ENCODE measurements at places on chromosomes 3 and 15. TPM values are rescaled to one million over a fixed set of nuclear protein-coding genes. Genes with fewer than 3 reads are reported as not detected.
A peak's percentile ranks its signal among the peaks of the same experiment; 100 is the strongest.

DNA sequence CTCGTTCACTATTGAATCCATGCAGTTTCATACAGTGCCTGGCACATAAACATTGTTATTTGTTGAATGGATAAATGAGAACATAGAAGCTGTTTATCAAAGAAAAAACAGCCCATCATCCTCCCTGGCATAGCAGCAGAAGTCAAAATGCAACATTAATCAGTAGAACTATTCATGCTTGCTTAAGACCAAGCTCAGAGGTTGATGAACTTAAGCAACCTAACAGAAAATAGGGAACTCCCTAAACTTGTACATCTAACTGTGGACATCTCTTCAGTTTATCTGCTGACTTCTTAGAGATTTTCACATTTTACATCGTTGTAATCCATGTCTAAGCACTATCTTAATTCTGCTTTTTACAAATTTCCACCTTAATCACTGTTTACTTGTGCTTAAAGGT is 29.2 kb downstream of the SENP8 start:
- no peaks in the 10 kb centered on the region for H3K4me1 ChIP-seq
- H3K27ac ChIP-seq: no peak overlapping the region
- no peaks in the 10 kb centered on the region for H3K36me3 ChIP-seq
- H3K27me3 ChIP-seq: no peaks in the 10 kb centered on the region

DNA sequence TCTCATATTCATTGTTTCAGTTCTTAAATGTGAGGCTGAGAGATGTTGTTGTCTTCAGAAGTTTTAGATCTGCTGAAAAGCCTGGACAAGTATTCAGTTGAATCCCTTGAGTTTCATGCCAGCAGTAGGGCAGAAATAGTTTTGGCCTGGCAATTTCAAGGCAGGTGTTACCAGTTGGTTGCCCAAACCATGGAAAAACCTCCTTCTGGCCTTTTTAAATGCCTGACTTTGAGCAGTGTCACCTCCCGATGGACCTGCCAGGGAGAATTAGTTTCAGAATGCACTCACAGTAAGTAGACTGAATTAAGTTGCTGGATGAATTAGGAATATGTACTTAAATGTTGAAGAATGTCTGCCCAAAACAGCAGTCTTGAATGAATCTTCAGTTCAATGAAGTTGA is 383.1 kb downstream of the KCNH8 start:
- no peak for DNase-seq
- H3K27ac ChIP-seq: no peak overlapping the region
- no peaks in the 10 kb centered on the region for H3K27me3 ChIP-seq
- no peak overlapping the region for H3K4me3 ChIP-seq
- H3K36me3 ChIP-seq: no peaks in the 10 kb centered on the region
- H3K4me1 ChIP-seq: no peaks in the 10 kb centered on the region

DNA sequence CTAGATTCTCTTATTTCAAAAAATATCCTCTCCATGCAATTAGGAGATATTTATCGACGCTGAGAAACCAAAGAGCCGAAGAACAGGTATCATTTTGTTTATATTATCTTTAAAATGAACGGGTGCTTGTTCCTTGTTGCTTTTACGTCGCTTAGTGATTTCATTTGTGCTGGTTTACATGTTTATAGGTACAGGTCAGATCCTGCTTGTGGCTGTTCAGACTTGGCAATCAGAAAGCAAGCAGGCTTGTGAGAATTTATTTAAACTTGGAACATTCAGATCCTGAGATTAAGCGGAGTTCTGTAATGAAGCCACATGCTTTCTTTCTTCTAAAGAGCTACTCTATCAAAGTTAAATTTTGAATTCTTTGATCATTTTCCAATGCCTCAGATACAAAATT is 43.0 kb upstream of the ATP2C1 start:
- H3K4me3 ChIP-seq: no peak overlapping the region
- H3K4me1 ChIP-seq: peaks cover 3% of the 10 kb centered on the region
- no peaks in the 10 kb centered on the region for H3K27me3 ChIP-seq
- H3K36me3 ChIP-seq: no peaks in the 10 kb centered on the region
- DNase-seq: no peak
- H3K27ac ChIP-seq: no peak overlapping the region

DNA sequence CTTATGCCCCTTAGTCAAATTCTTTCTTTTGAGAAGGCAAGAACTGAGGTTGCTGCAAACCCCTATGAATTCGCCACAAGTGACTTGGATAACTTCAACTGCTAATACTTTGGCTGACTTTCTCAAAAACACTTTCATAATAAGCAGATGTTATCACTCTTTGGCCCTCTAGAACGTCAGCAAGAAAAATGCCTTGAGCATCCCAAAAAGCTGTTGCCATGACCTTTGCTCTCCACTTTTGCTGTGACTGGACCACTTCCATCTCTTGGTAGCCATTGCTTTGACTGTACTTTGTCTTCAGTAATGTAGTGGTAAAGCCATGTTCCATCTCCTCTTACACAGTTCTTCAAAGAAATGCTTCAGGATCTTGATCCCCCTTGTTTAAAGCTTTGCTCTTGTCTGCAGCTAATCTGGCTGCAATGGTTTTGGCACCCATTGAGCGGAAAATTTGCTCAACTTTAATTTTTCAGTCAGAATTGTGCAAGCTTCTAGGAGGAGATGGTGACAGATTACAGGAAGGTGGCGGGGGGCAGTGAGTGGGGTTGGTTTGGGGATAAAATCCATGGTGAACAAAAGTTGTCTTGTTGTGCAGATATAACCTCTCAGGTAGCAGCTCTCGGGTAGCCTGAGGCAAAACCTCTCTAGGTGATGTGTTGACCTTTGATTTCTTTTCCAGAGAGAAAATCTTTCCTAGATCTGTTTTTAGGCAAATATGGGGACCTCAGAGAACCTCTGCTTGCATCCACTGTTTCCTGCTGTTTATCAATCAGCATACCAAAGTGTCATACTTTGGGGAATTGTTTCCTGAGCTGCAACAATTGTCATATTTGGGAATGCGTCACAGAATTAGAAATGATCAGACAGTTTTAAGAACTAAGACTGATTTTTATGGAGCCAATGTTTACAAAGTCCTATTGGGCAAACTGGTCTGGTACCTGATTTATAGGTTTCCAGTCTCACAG is 83.6 kb downstream of the CCR1 start:
- no peak overlapping the region for H3K27ac ChIP-seq
- H3K27me3 ChIP-seq: no peaks in the 10 kb centered on the region
- H3K4me3 ChIP-seq: no peak overlapping the region
- no peaks in the 10 kb centered on the region for H3K36me3 ChIP-seq

Gene PRR23B
- total RNA-seq: not detected

Gene CYP8B1
- not detected for total RNA-seq

Gene MORC1
- 0.18 TPM for total RNA-seq

DNA sequence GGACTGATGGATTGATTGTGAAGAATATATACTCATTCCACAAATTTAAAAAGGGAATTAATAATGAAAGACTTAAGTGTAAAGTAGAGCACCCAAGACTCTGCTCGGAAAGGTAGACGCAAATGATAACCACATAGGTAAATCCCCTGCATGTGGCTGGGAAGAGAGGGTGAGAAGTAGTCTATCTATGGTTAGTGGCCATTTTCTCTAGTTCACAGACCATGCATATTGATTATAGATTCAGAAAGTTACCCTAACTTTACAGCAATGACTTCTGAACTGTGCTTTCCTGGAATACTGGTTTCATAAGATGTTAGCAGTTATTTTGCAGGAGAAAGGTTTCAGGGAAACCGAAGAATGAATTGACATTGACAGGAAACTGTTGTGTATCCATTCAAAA is 51.7 kb downstream of the CASR start:
- DNase-seq: no peak
- no peaks in the 10 kb centered on the region for H3K4me1 ChIP-seq
- H3K36me3 ChIP-seq: no peaks in the 10 kb centered on the region
- no peak overlapping the region for H3K4me3 ChIP-seq
- H3K27ac ChIP-seq: no peak overlapping the region
- H3K27me3 ChIP-seq: no peaks in the 10 kb centered on the region

Gene CYFIP1
- total RNA-seq: 89.5 TPM

- no peak overlapping the region for H3K27ac ChIP-seq
- H3K4me3 ChIP-seq: no peak overlapping the region
- H3K27me3 ChIP-seq: no peaks in the 10 kb centered on the region
- peaks cover 2% of the 10 kb centered on the region for H3K4me1 ChIP-seq
Observed at GRCh38 chr3:190811775-190812480, 50.6 kb downstream of the GMNC start.

Gene TM6SF1
- total RNA-seq: 1.3 TPM

DNA sequence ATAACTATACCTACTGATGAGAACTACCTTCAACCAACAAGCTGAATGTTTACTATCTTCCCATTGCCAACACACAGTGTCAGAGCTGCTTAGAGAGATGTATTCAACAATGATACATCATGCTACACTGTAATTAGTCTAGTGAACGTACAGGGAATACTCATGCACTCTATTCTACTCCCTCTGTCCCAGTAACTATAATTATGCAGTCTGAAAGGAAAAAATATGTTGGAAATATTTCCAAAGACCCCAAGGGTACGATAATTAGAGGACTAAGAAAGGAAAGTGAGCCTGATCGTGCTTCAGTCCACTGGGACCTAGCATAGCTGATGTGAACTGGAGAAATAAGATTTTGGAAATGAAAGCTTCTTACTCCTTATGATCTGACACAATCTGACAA is 36.9 kb upstream of the FSIP1 start:
- DNase-seq: no peak
- no peak overlapping the region for H3K27ac ChIP-seq
- no peaks in the 10 kb centered on the region for H3K4me1 ChIP-seq
- no peak overlapping the region for H3K4me3 ChIP-seq
- H3K36me3 ChIP-seq: no peaks in the 10 kb centered on the region
- H3K27me3 ChIP-seq: no peaks in the 10 kb centered on the region

DNA sequence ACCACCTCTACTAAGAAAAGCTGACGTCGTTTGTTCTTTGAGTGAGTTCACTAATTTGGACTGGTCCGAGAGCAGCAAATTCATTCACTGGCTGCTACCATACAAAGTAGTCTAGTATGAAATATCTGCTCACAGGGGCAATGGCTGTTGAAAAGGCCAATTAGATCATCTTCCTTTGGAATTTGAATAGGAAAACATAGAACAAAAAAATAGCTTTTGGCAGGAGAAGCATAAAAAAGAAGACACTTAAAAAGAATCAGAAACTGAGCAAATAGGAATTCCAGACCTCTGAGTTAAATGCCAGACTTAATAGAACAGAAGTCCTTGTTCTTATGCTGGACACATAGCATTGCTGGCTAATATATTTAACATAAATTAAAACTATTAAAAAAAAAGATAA is 159.3 kb downstream of the IL1RAP start:
- no peak overlapping the region for H3K4me3 ChIP-seq
- no peak for DNase-seq
- H3K4me1 ChIP-seq: no peaks in the 10 kb centered on the region
- H3K27me3 ChIP-seq: no peaks in the 10 kb centered on the region

DNA sequence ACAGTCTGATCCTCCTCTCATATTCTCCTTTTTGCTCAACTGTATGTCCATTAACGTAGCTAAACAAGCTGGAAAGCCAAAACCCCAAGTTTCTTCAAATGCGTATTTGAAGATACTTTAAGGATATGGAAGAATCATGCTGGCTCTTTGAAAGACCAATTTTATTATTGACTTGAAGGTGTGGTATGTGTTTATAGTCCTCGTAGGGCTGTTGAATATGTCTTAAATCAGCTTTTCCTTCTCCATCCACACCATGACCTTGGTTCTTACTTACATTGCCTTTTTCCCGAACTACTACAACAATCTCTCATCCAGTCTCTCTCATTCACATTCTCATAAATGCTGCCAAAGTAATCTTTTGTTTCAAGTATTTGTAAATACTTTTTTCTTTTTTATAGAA is 19.7 kb upstream of the THUMPD3 start:
- no peak overlapping the region for H3K27ac ChIP-seq
- H3K4me3 ChIP-seq: no peak overlapping the region
- DNase-seq: no peak
- no peaks in the 10 kb centered on the region for H3K27me3 ChIP-seq
- no peaks in the 10 kb centered on the region for H3K4me1 ChIP-seq
- no peaks in the 10 kb centered on the region for H3K36me3 ChIP-seq

- H3K36me3 ChIP-seq: no peaks in the 10 kb centered on the region
- no peaks in the 10 kb centered on the region for H3K27me3 ChIP-seq
- H3K4me3 ChIP-seq: no peak overlapping the region
Observed at GRCh38 chr3:119792270-119792669, 10.4 kb downstream of the NR1I2 start.

GRCh38 chr3:34212656-34213055 is 414.2 kb downstream of the PDCD6IP start:
- no peak overlapping the region for H3K4me3 ChIP-seq
- H3K4me1 ChIP-seq: no peaks in the 10 kb centered on the region
- no peak overlapping the region for H3K27ac ChIP-seq
- no peaks in the 10 kb centered on the region for H3K27me3 ChIP-seq

DNA sequence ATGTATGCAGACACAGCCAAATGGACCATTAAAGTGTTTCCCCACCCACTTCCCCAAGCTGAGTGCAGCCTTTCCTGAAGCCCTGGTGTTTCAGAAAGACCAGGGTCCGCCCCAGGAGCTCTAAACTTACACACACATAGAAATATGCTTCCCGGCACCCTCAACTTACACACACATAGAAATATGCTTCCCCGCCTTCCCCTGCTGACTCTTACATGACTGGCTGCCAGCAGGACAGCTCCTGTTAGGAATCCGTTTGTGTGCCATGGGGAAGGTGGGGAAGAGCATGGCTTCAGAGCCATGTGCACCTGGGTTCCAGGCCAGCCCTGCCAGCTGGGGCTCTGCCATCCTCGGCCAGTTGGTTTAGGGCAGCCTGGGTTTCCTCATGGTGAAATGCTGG is 3.6 kb downstream of the CLEC3B start:
- H3K4me1 ChIP-seq: peaks cover 15% of the 10 kb centered on the region
- H3K4me3 ChIP-seq: no peak overlapping the region
- H3K27me3 ChIP-seq: no peaks in the 10 kb centered on the region
- no peaks in the 10 kb centered on the region for H3K36me3 ChIP-seq
- no peak for DNase-seq

Gene SCN11A
- 0.08 TPM for total RNA-seq

GRCh38 chr3:2098398-2099027 is at the start of gene CNTN4:
TSS of gene CNTN4 (plus strand) at chr3:2098866.
- DNase-seq: no peak
- no peak within 1 kb of the TSS for H3K27ac ChIP-seq
- no peaks in the 10 kb centered on the region for H3K36me3 ChIP-seq
- no peaks in the 10 kb centered on the region for H3K27me3 ChIP-seq

Gene MME
- 1.5 TPM for total RNA-seq

GRCh38 chr15:74350295-74351275 is 16.9 kb downstream of the CYP11A1 start:
- no peaks in the 10 kb centered on the region for H3K36me3 ChIP-seq
- H3K27ac ChIP-seq: no peak overlapping the region
- no peak for DNase-seq
- H3K27me3 ChIP-seq: no peaks in the 10 kb centered on the region

- H3K4me1 ChIP-seq: peaks cover 22% of the 10 kb centered on the region
- H3K27me3 ChIP-seq: no peaks in the 10 kb centered on the region
- peak overlapping the region; percentile 44 for H3K27ac ChIP-seq
- no peak for DNase-seq
- H3K36me3 ChIP-seq: no peaks in the 10 kb centered on the region
- H3K4me3 ChIP-seq: no peak overlapping the region
Observed at GRCh38 chr3:141391298-141391990, 23.1 kb downstream of the ZBTB38 start.

- H3K27ac ChIP-seq: no peak overlapping the region
- no peaks in the 10 kb centered on the region for H3K4me1 ChIP-seq
- DNase-seq: no peak
- no peak overlapping the region for H3K4me3 ChIP-seq
- H3K36me3 ChIP-seq: no peaks in the 10 kb centered on the region
Observed at GRCh38 chr15:79408041-79408440, 24.1 kb upstream of the MINAR1 start.

GRCh38 chr15:51696566-51696965 is 15.3 kb downstream of the SCG3 start:
- no peak overlapping the region for H3K4me3 ChIP-seq
- DNase-seq: no peak
- no peaks in the 10 kb centered on the region for H3K36me3 ChIP-seq
- no peaks in the 10 kb centered on the region for H3K27me3 ChIP-seq
- no peaks in the 10 kb centered on the region for H3K4me1 ChIP-seq
- no peak overlapping the region for H3K27ac ChIP-seq
